ENCODE measurements at places on chromosomes 12 and 14. TPM values are rescaled to one million over a fixed set of nuclear protein-coding genes. Genes with fewer than 3 reads are reported as not detected.

GRCh38 chr14:91061056-91061887 lies 831 bp upstream of the RPS6KA5 start:
- DNase-seq: no peak

DNA sequence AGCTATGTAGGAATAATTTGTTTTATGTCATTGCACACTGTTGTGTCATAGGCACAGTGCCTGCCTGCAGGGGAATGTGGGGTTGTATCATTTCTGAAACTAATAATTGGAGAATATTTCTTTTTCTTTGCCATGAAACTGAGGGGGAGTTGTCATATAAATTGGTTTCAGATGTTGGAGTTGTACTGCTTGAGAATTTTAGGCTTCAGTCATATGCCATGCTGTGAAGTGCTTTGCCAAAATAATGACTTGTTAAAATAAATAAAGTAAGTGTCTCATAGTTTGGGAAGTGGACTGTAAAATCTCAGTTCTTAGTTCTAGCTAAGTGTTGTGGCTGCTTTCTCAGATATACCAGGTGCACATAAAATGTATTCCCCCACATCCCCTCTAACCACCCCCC lies 116.8 kb downstream of the DAAM1 start:
- no peak for DNase-seq

The PRH2 gene
- 0.21 TPM for polyA plus RNA-seq

- DNase-seq: no peak
These were observed 53.4 kb upstream of the PYGL start for GRCh38 chr14:50997712-50998111.

GRCh38 chr12:127650626-127651025 lies 616.3 kb upstream of the TMEM132C start:
- DNase-seq: no peak

All from endothelial cell of umbilical vein (primary cell).